H1 (cell line): ENCODE measurements at places on chromosomes 11 and 22. TPM values are rescaled to one million over a fixed set of nuclear protein-coding genes. Genes with fewer than 3 reads are reported as not detected.
A peak's percentile ranks its signal among the peaks of the same experiment; 100 is the strongest.

GRCh38 chr11:120105576-120105975 is 32.3 kb downstream of the TRIM29 start:
- H3K4me3 ChIP-seq = no peak overlapping the region
- H3K36me3 ChIP-seq = no peaks in the 10 kb centered on the region
- H3K27me3 ChIP-seq = peaks cover 2% of the 10 kb centered on the region; the same call in 1 of the 2 replicates
- DNase-seq = no peak
- H3K4me1 ChIP-seq = peaks cover 2% of the 10 kb centered on the region

DNA sequence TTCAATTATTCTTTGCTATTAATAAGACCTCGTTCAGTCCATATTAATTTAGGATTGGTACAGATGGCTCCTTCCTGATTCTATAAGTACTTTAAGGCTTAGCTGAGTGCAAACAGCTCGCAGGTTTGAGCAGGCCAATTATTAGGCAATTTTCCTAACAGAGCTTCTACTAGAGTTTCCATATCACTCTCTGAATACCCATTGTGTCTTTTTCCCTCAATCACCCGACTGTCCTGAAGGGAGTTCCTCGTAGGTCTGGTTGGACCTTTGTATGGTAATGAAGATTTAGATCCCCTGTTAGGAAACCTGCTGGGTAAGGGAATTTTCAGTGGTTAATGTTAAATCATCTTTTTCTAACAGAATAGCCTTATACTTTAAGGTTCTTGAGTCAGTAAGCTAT is 61.1 kb downstream of the ARHGAP42 start:
- H3K27me3 ChIP-seq = no peaks in the 10 kb centered on the region
- DNase-seq = no peak
- no peak overlapping the region for H3K27ac ChIP-seq
- H3K4me1 ChIP-seq = peaks cover 7% of the 10 kb centered on the region; the same call in 1 of the 2 replicates
- no peak overlapping the region for H3K4me3 ChIP-seq

MIOX gene
- total RNA-seq = 0.30 and 0.33 TPM in 2 replicates

DNA sequence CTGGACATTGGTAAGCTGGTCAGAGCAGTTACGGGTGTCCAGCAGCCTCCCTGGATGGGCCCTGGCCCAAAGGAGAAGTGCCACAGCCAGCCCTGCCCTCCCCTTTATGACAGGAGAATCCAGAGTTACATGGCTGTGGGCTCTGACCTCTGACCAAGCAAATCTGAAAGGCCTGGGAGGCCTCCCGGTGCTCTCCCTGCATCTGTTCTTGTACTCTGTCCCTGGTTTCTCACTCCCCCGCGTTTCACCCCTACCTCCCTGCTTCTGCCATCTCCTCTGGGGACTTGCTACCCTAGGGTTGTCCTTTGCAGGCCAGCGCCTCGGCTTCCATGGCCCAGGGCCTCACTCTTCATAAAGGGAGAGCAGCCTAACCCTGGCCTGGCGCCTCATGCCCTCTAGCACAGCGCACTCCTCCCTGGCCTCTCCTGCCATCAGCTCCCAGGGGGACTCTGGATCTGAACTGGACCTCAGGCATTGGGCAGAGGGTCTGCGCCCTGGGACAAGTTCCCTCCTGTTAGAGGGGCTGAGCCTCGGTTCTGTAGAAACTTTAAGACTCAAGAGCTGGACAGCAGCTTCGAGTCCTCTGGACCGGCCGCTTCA is 10.7 kb downstream of the PICK1 start:
- H3K4me1 ChIP-seq = no peaks in the 10 kb centered on the region
- H3K27ac ChIP-seq = no peak overlapping the region
- no peaks in the 10 kb centered on the region for H3K27me3 ChIP-seq
- H3K4me3 ChIP-seq = no peak overlapping the region
- peaks cover 21% of the 10 kb centered on the region for H3K36me3 ChIP-seq
- no peak for DNase-seq

DNA sequence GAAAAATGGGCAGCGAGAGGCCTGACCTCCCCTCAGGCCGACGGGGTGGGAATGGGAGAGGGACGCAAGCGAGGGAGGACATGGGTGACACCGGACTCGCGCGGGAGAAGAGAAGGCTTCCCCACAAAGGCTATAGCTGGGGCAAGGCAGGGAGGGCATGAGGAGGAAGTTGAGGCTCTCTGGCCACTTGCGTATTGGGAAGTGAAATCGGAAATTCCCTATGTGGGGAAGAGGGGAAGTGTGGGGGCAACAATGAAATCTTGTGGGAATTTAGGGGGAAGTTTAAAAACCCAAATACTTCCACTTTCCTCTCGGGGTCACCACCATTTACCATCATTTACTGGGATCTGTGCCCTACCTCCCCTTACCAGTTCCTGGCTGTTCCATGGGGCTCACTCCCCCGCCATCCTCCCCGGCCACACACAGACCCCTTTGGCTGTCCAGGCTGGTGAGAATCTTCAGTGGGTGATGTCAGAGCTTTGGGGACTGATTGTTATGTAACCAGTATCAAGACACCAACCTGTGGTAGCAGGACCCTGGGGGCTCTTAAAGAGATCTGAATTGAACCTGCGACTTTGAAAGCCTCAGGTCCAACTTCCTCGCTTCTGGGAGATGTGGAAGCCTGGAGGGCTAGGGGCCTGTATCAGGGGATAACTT is 951 bp upstream of the EHD1 start:
- H3K4me1 ChIP-seq = peaks cover 12% of the 10 kb centered on the region
- no peaks in the 10 kb centered on the region for H3K36me3 ChIP-seq
- DNase-seq = no peak
- H3K4me3 ChIP-seq = peak overlapping the region; percentile 94
